Activated CD4-positive, alpha-beta T cell treated with anti-CD3 and anti-CD28 coated beads, Interleukin-2, amount 50 U/mL, for 16 hours (primary cell): ENCODE measurements at places on chromosomes 3 and 15.
A peak's percentile ranks its signal among the peaks of the same experiment; 100 is the strongest.

GRCh38 chr3:149969110-149969939 lies 1.4 kb downstream of the PFN2 start:
- DNase-seq, result no peak

GRCh38 chr3:31541089-31541488 lies 8.4 kb downstream of the STT3B start:
- no peak for DNase-seq

- no peak for DNase-seq
These were observed 11.1 kb upstream of the ROPN1B start for GRCh38 chr3:125957674-125958510.

DNA sequence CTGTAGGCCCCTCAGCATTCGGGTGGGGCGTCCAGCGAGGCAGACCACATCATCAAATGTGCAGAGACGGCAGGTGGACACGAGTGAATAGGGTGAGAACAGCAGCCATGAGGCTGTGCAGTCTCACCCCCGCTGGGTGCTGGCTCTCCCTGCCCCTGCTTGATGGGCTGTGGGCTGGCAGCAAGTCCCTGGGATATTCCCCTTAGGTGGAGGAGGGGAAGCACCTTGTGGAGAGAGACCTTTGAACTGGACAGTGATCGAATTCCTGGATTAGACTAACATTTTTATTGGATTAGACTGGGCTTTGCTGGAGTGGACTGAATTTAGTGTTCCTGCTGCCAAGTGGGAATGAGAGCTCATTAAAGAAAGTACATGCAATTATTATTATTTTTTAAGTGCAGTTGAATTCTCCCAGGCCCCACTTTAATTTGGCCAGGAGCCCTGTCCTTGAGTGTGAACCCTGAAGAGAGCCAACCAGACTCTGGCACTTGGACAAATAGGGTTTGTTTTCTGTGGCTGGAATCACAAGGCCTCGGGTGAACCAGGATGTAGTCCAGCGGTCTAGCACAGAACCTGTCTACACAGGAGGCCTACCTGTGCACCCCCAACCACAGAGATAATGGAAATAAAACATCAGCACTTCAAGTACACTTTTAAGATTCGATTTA lies 193.1 kb downstream of the ABHD5 start:
- DNase-seq, result no peak

DNA sequence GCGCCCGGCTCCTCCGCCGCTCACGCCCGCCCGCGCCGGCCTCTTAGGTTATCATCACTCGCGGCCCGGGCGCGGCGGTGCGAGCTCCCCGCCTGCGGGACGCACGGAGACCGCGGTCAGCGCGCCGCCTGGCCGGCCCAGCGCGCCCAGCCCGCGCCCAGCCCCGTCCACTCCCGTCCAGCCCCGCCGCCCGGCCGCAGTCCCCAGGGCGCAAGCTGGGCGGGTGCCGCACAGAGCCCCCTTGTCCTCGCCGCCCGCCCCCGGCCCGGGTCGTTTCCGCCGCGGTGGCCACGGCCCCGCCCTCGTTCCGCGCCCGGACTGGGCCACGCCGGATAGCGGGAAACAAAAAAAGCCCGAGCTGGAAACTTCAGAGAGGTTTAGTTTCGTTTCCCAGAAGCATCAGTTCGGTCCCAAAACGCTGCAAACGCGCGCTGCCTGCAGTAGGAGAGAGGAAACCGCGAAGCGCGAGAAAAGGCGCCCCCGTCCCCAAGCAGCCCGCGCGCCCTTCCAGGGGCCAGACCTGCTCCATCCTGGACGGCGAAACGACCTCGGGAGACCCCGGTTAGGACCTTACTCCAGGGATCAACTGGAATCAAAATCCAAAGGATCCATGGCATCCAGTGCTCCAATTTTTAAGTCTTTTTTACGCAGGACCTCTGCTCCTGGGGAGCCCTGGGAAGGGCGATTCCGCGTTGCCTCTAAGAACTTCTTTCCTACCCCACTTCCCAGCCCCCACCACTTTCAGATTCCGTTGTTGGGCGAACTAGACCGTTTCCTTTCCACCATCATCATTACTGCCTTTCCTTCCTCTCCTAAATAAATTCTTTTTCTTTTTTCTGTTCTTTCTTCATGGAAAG lies at the start of gene ATP10A:
Gene ATP10A (minus strand): TSS at position 217 of the 857 bp plus-strand sequence. CDS start 231 bp downstream, outside the sequence.
- DNase-seq, result peak; percentile 51
